ENCODE measurements at places on chromosomes 12 and 14.

DNA sequence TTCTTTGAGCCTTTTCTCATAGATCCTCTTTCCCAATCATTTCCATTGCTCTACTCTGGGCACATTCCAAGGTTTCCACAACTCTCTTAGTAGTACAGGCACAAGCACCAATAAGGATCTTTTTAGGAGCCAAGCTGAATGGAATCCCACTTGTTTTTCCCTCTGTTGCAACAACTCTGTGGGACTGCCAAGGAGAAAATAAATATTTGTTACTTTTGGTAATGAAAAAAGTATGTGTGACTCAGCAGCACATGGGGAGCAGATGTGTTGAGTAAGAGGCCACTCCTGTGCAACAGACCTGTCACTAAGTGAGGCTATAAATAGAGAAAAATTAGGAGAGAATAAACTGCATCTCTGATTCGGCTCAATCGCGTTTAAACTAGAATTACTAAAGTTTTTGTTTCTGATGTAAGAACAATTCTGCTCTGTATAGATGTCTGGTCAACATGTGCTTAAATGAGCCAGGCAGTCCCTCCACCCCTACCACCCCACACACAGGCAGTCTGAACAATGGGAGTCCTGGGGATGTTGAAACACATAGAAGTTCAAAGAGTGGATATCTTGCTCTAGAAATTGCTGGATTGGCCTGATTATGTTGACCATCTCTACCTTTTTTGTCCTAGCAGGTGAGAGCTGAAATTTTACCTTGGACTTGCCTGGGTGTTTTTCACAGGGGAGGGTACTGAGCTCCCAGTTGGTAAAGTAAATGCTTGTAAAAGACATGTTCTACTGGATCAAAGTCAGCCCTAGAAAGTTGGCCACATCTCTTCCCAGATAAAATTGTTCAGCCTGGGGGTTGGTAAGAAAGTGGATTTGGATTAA lies 244.3 kb upstream of the NOVA1 start:
- DNase-seq = peak; percentile 76

DNA sequence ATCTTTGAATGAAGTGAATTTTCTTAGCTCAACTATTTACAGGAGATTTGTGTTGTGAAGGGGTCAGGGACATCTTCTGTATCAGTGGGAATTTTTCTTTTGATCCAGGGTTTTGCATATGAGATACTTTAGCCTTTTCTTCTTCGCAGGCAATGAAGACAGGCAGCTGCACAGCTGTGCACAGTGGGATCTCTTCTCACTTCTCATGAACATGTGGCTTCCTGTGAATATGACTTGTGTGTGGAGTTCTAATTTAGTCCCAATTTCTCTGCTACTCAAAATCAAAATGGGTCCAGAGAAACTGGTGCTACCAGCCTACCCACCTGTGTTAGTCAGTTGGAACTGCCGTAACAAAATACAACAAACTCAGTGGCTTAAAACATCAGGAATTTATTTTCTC lies 37.8 kb downstream of the ARF6 start:
- DNase-seq = no peak

- peak; percentile 11 for DNase-seq
These were observed 268.6 kb downstream of the ITPR2 start for GRCh38 chr12:26564391-26564790.

GRCh38 chr12:116432314-116432750 lies 126.8 kb upstream of the MAP1LC3B2 start:
- DNase-seq = no peak

DNA sequence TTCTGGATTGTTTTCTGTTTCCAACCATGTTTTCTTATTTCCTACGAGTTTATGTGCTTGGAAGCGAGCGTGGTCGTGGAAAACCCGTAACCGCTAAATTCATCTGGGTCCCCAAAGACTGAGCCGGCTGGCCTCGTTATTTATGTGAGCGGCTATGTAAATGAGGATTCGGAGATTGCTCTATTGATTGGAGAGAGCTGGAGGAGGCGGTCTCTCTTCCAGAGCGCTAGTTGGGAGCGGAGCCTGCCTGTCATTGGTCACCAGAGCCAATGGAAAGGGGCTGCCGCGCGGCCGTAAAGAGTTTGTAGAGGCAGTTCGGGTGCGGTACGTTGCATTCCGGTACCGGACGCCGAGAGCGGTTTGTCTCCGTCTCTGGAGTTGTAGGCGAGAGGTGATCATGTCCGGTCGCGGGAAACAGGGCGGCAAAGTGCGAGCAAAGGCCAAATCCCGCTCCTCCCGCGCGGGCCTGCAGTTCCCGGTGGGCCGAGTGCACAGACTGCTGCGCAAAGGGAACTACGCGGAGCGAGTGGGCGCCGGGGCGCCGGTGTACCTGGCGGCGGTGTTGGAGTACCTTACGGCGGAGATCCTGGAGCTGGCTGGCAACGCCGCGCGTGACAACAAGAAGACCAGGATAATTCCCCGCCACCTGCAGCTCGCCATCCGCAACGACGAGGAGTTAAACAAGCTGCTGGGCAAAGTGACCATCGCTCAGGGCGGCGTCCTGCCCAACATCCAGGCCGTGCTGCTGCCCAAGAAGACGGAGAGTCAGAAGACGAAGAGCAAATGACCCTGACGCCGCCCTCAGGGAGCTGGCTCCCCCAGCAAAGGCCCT lies 29.0 kb downstream of the WBP11 start:
- peak; percentile 97 for DNase-seq

DNA sequence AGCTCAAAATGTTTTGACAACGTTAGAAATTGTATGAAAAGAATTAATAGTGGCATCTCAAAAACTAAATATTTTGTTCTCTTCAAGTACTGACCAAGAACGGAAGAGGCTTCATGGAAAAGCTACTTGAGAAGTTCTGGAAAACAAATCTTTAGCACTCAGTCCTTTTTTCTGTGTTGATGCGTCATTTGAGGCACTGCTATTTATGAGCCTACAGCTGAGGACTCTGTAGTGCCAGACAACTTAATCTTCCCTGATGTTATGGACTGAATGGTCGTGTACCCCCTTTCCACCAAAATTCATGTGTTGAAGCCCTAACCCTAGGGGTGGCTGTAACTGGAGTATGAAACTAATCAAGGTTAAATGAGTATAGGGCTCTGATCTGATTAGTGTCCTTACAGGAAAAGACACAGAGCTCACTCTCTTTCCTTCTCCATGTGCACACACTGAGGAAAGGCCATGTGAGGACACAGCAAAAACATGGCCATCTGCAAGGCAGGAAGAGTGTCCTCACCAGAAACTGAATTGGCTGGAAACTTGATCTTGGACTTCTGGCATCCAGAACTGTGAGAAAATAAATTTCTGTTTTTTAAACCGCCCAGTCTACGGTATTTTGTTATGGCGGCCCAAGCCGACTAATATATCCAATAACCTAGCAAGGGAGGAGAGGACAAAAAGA lies 337.0 kb upstream of the CLEC14A start:
- no peak for DNase-seq

GRCh38 chr12:96513681-96514080 lies 24.3 kb downstream of the CFAP54 start:
- no peak for DNase-seq

DNA sequence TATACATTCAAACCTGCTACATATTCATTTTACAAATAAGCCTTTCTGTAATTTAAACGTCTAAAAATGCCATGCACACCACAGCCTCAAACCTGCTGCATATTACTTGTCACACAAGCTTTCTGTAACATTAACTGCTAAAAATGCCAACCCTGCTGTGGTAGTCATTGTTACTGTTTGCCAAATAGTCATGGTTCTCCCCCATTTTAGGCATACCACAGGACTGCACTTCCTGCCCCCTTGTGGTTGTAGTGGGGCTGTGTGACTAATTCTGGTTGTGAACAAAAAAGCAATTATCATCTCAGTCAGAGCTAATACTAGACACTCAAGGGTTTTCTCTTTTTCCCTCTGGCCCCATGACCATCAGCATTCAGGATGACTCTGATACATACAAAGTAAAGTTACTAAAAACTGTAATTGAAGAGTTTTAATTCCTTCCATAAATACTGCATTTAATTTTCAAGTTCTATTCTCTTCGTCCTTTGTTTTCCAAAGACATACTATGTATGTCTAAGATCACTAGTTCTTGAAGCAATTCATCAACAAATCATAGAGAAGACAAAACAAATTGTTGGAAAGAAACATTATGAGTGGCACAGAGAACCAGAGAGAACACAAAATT lies 5.7 kb upstream of the SLC35F4 start:
- peak; percentile 63 for DNase-seq

DNA sequence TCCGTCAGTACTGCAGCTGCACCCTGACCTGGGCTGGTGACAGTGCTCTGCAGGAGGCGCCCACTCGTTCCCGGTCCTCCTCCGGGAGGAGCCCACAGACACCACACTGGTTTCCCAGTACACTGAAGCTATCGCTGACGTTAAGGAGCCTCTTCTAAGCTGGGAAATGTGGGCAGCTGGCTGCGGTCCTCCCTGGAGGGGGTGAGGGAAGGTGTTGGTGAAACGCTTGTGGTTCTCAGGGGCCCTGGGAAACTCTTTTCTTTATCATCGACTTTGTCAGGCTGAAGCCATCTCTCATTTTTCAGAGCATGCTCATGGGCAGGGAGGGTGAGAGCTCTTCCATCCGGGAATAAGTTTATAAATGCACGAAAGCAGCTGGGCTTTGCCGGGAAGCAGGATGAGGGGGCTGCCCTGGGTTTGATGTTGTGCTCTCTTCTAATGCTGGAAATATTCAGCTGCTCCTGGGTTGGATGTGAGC lies 176.0 kb downstream of the CHST11 start:
- DNase-seq = no peak

Measured in ELR (cell line).